ENCODE measurements at places on chromosomes 7 and 10.

- DNase-seq = no peak
These were observed 417.9 kb downstream of the ANKRD7 start for GRCh38 chr7:118642396-118642795.

DNA sequence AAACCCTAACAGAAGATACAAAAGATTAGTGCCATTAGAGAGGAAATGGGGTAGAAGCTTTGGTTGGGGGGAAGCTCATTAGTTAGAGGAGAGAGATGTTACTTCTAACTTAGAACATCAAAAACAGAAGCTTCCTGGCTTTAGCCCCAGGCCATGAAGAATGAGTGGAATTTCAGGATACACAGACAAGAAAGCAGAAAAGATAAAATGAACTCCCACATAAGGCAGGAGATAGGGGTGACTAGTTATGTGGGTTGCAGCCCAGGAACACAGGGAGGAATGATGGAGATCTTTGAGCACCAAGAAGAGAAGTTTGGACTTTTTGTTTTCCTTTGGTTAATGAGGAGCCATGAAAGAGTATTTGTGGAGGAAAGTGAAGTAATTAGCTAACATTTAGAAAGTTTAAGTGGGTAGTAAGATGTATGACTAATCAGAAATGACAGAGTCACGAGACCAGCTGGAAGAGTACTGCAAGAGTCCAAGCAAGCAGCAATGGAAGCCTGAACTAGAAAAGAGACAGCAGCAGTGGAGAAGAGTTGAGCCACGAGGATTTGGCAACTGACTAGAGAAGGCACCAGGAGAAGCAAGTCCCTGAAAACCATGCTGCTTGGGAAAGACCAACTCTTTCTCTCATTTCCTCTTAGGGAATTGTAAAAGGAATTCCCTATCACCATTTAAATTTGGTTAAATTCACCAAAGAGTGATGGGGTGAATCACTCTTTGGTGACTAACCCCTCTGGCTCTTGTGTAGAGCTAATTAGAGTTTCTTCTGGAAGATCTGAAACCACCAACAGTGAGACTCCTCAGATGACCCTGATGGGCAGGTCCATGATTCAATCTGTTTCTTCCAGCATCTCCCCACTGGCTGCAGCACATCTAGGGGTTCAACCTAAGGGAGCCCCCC lies 131.9 kb downstream of the KCNMA1 start:
- no peak for DNase-seq

- DNase-seq = peak; percentile 6
These were observed 411 bp downstream of the BCCIP start for GRCh38 chr10:125823663-125824251.

DNA sequence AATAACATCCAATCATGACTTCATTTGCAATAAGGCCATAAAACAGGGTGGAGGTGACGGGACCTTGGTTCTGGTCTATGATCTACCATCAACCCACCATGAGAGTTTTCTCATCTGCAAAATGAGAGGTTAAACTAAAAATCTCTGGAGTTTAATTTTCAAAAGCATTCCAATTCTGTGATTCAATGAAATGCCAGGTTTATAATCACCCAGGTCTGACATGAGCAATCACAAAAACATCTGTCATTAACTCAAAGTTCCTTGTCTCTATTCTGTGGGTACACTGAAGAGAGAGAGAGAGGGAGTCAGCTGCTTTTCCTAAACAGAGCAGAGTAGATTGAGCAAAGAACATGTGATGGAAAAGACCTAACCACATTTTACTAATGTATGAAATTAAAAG lies 75.4 kb downstream of the NUDCD3 start:
- no peak for DNase-seq

DNA sequence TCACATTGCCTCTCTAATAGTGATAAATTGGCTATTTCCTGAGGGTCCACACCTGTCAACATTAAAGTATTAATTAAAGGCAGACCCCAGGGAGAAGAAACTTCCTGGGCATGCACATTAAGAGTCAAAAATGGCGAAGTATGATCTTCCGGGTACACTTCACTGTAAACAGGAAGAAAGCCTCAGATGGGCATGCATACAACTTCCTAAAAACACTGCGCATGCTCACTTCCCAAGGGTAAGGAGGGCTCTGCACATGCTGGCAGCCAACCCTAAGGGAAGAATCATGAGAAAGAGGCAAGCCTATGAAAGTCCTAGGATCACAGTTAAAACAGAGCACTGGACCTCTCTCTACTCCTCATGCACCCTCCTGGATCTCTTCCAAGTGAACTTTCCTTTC lies 80.1 kb upstream of the IMMP2L start:
- no peak for DNase-seq

GRCh38 chr7:116548506-116548905 lies 23.7 kb downstream of the CAV1 start:
- DNase-seq = no peak

DNA sequence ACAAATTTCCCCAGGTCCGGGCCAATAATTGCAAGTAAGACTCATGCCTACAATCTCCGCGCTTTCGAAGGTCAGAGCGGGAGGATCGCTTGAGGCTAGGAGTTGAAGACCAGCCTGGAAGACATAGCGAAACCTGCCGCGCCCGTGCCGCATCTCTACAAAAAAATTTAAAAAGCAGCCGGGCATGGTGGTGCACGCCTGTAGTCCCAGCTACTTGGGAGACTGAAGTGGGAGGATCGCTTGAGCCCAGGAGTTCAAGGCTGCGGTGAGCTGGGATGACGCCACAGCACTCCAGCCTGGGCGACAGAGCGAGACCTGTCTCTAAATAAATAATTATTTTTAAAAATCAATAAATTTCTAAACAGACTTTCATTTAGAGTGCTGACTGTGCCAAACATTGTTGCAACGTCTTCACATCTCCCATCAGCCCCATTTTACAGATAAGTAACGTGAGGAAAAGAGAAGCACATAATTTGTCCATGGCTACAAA lies 494 bp upstream of the CFAP43 start:
- no peak for DNase-seq

DNA sequence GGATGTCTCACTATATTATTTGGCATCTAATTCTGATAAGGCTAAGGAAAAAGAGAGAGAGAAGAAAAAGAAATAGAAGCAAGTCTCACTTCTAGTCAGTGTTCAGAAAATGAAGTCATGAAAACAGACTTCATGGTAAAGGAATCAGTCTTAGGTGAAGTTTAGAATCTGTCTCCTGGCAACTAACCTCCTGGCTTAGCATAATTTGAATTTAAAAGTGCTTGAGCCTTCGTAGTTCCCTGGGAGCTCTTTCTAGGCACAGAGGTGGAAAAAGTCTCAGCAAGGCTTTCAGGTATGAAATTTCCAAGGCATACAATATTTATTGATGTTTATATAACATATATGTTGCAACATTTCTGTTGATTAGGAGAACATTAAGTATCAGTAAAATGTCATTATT lies 10.4 kb downstream of the CHRM2 start:
- no peak for DNase-seq

GRCh38 chr10:78116361-78116760 lies 82.7 kb downstream of the RPS24 start:
- no peak for DNase-seq

DNA sequence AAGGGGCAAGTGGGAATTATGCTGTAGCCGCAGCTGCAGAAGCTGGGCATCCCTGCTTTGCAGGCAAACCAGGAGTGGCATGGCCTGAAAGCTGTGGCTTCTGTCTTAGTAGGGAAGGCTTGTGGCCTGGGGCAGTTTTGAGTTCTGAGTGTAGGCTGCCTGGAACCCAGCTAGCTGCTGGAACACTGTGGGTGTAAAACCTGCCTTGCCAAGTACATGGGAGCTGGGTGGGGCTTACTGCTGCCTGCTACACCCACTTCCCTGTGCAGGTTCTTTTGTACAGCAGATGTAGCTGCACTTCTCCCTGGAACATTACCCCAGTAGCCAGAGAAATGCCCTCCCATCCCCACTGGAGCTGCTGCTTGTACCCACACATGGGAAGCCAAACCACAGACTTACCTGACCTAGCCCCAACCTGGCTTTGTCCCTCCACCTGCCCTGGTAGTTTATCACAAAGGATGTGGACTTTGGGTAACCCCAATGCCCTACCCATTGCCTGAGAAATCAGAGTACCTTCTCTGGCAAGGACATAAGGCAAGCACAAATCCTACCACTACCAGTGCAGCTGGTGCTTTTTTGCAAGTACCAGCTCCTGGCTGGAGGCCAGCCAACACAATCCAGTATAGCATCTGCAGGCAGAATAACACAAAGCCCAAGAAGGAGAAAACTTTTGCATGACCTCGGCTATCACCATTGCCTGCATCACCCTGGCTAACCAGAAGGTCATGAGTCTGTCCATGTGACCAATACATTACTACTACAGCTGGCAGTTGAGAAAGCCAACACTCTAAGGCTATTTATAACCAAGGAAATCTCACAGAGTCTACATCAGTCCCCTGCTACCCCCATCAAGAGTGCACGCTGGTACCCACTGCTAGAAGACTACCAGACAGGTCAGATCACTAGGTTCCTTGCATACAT lies 26.5 kb upstream of the PPP1R3A start:
- DNase-seq = no peak

GRCh38 chr7:119026391-119026790 lies 801.9 kb downstream of the ANKRD7 start:
- DNase-seq = no peak

DNA sequence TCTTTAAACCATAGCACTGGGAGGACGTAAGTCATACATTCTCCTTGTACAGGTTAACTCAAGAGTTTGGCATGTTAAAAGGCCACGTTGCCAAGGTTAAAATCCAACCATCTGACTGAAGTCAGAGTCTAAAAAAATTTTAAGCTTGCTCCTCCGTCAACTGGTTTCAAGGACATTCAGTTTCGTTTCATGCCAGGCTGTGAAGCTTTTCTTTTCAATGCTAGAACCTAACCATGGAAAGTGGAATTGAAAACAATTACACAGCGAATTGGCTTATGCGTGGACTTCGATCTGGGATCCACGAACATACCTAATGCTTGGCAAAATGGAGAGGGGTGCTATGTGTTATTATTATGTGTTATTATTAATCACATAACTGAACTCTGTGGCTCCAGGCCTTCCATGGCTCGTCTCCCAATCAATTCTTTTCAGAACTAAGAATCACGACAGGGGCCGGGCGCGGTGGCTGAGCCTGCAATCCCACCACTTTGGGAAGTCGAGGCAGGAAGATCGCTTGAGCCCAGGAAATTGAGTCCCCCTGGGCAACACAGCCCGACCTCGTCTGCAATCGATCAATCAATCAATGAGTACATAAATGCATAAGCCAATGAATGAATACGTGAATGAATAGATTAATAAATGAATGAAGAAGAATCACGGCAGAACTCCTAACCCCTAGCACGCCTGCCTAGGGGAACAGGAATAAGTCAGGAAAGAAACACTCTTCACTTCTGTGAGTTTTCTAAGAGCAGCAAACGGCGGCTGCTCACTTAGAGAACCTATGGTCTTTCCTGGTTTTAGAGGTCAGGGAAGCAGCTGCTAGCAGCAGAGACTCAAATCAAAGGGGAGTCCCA lies 733 bp upstream of the ARL5B start:
- DNase-seq = no peak

DNA sequence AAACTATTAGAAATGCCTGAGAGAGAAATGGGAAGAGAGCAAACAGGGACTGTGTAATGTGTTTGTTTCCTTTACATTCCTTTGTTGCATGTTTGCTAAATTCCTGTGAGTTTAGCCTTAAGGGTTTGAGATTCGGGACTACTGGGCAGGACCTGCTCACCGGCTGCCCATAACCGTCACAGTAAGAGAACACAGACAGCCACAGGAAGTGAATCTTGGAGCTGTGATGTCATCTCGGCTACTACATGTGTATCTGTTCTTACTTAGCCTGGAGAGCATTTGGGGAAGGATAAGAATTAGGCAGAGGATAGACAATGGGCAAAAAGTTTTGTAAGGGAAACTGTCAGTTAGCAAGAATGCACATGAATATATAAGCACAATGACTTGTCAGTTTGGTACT lies 485.1 kb upstream of the KLF6 start:
- DNase-seq = no peak

- no peak for DNase-seq
These were observed 38.2 kb upstream of the SLC26A4 start for GRCh38 chr7:107622429-107622828.

GRCh38 chr10:91969297-91969696 lies 45.7 kb downstream of the BTAF1 start:
- DNase-seq = no peak
